ENCODE measurements at places on chromosomes 2 and 18. TPM values are rescaled to one million over a fixed set of nuclear protein-coding genes. Genes with fewer than 3 reads are reported as not detected.

- DNase-seq, result no peak
Measured at GRCh38 chr2:174334781-174335251, at the start of gene SP9. Gene SP9, plus strand, starts transcription at chr2:174334954. Its CDS starts 139 bp downstream, at chr2:174335093.

DNA sequence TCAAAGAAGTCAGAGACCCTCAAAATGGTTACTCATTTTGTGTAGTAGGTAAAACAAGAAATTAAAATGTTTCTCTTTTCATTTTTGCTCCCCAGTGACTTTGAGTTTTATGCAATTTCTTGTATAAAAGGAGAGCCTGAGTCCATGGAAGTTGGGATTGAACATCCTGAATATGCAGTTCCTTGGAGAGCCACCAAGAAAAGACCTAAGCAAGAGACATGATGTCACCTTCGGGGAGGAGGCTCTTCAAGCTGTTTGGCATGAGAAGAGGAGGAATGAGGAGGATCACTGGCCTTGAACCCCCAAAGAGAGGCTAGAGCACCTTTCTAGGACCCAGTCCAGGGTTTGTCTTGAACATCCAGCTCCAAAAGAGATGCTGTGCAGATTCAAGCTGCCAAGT is 83.5 kb upstream of the STPG4 start:
- DNase-seq, result no peak

DNA sequence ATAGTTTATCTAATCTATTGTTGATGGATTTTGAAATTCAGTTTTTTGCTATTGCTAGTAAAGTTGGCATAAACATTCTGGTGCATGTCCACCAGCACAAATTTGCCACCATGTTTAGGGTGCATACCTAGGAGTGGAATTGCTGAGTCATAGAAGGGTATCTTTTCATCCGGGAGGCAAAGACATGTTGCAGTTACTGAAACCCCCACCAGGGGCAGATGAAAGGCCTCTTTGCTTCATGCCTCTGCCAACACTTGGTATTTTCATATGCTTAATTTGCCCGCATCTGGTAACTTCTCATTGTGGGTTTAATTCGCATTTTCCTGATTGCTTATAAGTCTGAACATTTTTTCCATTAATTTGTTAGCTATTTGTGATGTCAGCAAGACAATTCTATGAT is 8.2 kb downstream of the DCC start:
- no peak for DNase-seq

DNA sequence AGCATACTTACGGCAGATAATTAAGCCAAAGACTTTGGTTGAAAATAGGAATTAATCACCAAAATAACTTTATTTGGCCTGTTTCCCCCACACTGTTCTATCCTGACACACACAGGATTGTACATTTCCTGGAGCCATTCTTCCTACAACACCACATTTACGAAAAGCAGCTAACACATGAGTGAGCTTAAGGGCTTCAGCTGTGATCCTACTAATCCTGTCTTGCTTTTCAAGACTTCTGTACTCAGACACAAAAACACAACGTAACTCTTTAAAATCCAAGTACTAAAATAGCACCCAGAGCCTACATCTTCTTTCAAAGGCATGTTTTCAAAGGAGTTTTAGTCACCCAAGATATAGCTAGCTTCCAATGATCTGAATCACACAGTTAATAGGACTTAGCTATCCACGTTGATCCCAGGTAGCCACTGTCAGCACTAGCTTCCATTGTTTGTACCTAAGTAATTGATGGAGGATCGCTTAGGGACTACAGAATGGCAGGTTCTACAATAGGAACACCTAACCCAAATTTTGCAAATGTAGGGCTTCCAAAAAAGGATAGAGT is 42.8 kb upstream of the TTC39C start:
- no peak for DNase-seq

GRCh38 chr18:42574871-42575270 is 540.6 kb downstream of the RIT2 start:
- DNase-seq, result no peak

DNA sequence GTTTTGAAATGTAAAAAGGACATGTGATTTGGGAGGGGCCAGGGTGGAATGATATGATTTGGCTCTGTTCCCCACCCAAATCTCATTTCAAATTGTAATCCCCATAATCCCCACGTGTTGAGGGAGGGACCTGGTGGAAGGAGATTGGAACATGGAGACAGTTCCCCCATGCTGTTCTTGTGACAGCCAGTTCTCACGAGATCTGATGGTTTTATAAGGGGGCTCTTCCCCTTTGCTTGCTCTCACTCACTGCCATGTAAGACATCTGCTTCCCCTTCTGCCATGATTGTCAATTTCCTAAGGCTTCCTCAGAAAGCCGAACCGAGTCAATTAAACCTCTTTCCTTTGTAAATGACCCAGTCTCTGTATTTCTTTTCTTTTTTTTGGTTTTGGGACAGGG is 39.2 kb downstream of the FECH start:
- DNase-seq, result no peak

DNA sequence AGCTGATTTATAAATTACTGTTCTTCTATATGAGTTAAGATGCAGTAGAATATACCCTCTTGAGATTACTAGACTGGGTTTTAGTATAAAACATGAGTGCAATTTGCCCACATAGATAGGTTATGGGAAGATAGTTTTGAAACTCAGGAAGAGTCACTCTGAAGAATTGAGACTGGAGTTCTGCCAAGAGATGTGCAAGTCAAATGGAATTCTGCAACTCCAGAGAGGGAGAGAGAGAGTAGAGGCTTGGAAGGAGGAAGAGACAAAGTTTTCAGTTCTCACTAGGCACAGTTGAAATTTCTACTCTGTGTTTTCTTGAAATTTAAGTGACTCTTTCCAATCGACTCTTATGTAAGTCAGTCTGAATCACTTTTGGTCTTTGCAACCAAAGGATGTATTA is 878.8 kb downstream of the TSN start:
- DNase-seq, result no peak

DNA sequence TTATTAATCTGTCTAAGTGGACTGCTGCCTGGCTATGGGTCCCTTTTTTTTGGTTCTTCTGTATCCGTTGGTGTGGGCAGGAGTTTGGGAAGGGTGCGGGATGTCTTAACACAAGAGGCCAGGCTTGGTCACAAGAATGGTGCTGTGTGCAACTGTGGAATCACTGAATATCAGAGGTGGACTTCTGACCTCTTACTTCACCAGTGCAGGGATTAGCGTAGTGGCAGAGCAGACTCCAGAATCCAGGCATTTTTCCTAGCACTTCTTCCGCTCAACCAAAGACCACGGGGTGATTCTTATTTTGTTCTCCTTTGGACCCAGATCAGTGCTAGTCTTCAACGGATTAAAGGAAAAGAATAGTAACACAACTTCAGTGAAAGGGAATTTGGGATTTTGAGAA is 254.3 kb upstream of the TNP1 start:
- no peak for DNase-seq

DNA sequence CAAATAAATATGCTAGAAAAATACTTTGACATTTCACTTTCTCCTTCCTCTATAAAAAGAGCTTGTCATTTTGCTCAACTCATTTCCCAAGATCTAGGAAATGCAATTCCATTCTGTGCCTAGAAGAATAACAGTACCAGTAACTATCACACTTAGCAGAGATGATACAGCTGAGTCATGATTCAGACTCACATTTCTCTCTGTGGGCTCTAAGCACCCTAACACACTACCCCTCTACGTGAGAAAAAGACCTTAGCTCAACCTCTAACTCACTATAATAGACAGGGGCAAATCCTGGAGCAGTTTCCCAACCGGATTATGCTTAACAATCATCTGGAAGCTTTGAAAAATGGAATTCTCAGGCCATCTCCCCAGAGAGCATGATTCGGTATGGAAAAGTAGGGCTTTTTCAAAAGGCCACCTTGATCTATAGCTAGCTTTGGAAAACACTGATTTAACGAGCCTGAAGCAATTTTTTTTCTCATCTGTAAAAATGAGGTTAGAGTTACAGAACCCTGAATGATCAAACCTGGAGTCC is 1312.3 kb upstream of the PIK3C3 start:
- DNase-seq, result no peak

Gene OXER1
- total RNA-seq, result 1.3 TPM

Gene CCL20
- 3.5 TPM for total RNA-seq

Gene HTRA2
- 37.9 TPM for total RNA-seq

Gene LGALSL
- 18.7 TPM for total RNA-seq
